ENCODE measurements at places on chromosomes 12 and 14.

GRCh38 chr12:115320451-115320850, 636.5 kb upstream of the TBX3 start:
- no peak for DNase-seq

DNA sequence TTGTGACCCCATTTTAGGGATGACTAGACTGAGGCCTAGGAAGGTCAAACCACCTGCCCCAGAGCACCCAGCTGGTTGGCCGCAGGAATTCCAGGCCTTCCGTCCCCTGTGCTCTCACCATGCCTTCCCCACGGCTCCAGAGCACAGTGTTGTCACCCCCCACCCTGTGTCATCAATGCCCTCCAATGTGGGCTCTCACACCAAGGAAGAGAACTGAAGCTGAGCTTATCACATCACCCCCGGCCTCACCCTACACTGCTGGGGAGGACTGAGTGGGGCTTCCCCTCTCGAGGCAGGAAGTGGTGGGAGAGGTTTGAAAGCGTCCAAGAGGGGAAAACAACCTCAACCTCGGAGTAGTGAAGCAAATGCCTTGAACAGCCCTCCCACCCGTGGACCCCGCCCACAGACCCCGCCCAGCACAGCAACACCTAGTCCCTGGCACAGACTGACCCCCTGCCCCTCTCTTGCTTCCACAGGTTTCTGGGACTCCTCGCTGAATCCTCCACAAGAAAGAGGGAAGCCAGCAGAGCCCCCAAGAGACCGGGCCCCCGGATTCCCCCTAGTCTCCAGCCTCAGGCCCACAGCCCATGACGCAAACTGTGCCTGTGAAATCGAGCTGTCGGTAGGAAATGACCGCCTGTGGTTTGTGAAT, 97.2 kb downstream of the LGMN start:
- no peak for DNase-seq

- no peak for DNase-seq
Measured at GRCh38 chr12:81147292-81147919, 69.5 kb downstream of the ACSS3 start.

DNA sequence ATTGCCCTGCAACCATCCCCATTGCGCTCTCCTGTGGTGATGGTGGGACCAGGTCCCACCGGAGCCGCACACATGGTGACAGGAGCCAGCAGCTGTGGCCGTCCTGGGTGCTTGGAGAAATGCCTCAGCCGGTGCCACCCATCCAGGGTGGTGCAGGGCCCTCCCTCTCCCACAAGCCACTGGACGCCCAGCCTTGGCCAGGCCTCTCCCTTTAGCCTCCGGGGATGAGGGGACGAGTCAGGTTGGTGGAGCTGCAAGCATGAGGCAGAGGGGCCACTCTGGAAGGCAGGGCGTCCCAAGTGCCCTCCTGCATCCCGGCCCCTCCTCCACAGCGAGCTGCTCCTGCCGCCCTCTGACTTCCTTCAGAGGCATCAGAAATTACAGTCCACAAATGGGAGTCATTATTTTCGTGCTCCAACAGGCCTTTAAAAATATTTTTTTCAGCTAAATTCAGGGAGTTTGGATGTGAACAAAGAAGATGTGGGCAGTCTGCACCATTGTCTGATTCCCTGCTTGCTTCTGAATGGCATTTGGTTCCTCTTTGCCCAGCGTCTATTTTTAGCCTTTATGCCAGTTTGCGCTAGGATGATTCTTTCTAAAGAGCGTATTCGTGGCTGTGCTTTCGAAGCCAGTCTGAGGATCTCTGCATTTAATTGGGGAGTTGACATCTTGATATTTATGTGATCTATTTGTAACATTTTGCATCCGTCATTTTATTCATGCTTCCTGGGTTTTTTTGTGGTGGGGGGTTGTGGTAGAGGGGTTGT, 189.4 kb downstream of the ADGRD1 start:
- no peak for DNase-seq

DNA sequence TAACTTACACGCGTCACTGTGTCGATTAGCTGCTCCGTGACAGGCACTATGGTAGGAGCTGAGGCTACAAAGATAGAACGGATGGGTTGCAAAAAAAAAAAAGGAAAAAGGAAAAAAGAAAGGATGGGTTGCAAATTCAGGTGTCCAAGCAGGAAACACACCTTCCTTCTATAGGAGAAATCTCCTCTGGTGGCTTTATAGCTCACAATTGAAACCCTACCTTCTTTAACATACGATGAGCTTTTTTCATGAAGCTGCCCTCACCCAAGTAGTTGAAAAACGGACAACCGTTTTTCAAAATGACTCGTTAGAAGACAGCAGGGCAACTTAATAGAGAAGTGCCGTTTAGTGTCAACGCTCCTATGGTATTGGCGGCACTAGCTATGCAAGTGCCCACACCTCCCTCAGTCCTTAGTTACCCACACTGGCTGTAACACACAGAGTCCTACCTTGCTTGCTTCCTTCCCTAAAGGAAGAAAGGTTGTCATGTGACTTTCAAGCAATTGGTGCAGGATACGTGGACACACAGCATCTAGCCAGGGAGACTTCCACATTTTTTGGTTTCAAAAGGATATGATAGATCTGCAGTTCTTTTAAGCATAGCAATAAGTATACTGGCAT, 682 bp upstream of the TRIP11 start:
- no peak for DNase-seq

GRCh38 chr12:95411466-95411865, 62.5 kb upstream of the METAP2 start:
- no peak for DNase-seq

- DNase-seq: no peak
Measured at GRCh38 chr12:75483431-75483830, 2.9 kb downstream of the GLIPR1 start.

GRCh38 chr14:64835431-64835830, 44.3 kb downstream of the SPTB start:
- no peak for DNase-seq

DNA sequence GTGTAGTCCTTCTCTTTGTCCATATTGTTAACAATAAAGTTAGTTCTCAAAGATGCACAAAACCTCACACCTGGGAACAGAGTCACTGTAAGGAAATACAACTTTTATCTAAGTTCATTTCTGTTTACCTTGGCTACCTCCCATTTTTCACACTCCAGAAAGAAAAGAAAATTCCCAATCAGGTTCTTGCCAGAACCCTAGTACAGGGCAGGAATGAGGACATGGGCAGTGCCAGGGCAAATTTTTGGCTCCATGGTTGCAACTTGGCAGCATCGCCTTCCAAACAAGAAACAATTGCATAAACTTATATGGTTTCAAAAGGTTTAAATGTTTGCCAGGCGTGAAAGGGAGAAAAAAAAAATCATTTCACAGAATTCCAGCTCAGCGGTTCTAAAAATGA, 296.3 kb upstream of the PRKD1 start:
- no peak for DNase-seq

GRCh38 chr14:49733836-49734235, 34.1 kb upstream of the KLHDC2 start:
- DNase-seq: no peak

DNA sequence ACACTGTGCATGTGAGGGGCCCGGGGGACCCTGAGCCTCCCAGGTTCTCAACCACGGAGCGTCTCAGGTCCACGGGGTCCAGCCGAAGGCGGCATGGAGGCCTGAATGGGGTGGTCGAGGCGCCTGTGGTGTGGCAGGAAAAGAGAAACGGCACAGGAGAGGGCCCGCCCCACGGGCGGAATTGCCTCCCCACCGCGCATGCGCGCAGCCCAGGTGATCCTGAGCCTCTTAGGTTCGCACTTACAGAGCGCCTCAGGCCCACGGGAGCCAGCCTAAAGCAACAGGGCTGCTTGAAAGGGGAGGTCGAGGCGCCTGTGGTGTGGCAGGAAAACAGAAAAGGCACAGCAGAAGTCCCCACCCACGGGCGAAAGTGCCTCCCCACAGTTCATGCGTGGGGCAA, 311.0 kb downstream of the ALG10 start:
- no peak for DNase-seq

GRCh38 chr12:20443792-20444191, 75.5 kb downstream of the PDE3A start:
- DNase-seq: no peak

GRCh38 chr12:46609273-46609623, 216.5 kb downstream of the SLC38A4 start:
- no peak for DNase-seq

GRCh38 chr12:54006559-54007220, 2.1 kb upstream of the HOXC8 start:
- no peak for DNase-seq

DNA sequence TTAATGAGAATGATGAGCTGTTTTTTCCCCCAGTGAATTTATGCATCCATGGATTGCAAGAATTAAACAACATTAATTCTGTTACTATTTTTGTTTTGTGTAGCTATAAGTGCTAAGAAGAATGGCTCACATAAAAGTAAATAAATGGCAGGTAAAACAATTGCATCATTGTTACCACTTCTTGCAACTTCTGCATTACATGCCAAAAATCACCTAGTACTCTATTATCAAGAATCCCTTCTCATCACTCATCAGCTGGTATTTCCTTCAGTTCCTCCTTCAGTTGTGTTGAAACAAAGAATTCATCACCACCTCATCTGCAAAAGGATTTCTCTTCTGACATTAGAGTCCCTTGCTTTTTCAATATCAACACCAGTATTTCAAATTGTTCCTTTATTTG, 773 bp downstream of the A2M start:
- DNase-seq: no peak

DNA sequence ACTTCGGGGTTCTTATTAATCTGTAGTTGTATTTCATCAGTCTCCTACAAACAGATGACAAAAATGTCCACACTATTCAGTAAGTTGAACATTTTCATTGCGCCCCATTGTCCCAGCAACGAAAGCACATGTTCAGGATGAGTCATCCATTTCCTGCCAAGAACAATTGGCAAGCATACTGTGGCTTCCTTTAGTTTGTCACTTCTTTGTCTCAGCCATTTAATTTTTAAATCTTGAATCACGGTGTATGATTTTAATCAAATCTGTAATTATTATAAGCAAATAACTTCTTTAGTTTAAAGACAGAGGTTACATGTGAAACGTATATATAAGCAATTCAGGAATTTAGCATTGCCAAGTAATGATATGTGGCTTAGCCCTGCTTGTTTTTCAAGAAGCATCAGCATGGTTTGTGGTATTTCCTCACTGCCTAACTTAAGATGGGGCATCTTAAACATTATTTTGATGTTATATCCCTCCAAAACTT, 211.3 kb upstream of the KRR1 start:
- DNase-seq: peak; percentile 31

DNA sequence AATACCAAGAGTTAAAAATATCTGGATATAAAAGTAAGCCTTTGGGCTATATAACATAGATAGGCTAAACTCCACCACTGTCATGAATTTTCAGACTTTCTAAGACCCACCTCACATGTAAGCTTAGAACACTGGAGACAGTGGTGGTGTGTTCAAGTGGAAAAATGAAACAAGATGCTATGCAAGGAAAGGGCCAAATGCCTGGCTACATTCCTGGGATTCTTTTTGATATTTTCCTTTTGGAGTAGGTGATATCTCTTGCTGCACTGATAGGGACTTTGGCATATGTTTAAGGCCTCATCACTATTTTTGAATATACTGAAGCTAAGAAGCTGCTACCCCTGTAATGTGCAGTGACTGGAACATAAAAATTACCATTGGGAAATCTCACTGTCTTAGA, 341.3 kb downstream of the SLC16A7 start:
- DNase-seq: no peak

DNA sequence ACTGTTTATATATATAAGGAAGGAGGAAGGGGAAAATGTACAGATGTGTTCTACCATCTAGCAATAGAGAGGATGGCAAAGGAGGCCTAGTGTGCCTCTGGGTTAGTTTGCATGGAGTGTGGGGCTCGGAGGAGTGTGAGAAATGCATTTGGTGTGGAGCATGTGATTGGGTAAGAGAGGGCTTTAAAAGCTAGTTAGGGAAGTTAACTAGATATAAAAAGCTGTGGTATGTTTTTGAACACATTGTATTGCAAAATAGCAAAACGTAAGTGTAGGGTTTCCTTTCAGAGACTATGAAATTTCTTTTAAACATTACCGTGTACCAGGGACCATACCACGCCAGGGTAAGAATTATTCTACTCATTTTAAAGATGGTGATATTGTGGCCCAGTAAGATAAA, 53.3 kb upstream of the STXBP6 start:
- DNase-seq: no peak

GRCh38 chr12:15435597-15435996, 113.3 kb downstream of the PTPRO start:
- no peak for DNase-seq

DNA sequence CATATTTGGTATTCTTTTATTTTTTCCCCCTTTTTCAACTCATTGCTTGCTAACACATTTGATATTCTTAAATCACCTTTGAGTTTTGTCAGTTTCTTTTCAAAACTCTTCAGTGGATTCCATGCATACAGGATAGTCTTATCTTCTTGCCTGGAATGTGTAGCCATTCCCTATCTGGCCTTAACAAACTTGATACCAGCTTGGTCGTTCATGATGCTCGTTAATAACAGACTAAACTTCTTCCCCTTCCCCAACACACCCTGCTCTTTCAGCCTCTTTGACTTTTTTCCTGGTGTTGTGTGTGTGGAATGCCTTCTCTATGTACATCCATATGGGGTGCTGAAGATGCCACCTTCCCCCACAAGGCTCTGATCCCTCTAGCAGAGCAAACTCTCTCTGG, 17.7 kb upstream of the CALM1 start:
- DNase-seq: no peak

DNA sequence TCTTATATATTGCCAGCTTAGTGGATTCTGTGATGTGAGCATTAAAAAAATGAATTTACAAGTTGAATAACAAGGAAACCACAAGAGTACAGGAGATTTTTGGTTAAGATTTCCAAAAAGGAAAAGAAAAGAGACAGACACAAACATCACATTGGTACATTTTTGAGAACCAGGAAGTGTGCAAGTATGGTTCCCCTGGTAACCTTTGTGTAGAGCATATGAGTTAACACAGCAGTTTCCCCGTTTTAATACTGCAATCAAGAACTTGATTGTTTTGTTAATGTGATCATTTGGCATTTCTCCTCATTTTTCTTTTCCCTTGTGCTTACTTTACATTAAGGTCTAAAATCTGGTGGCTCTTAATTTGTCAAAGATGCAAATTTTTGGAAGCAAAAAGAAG, 490.4 kb upstream of the ATP2B1 start:
- no peak for DNase-seq

DNA sequence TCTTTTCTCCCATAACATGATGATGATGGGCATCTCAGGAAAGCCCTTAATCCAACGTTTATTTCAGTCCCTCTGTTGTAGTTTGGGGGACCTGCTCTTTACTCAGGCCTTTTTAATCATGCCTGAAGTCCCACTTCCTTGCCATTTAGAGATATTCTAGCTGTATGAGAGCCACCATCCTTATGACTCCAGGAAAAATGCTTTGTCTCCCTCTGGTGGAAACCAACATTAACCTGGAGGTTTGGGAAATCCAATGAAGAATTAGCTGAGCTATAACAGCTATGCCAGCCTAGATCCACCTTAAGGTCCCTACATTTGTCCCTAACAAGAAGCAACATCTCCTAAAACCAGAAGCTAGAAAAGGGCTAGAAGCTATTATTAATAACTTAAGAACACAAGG, 1399.1 kb downstream of the LRFN5 start:
- no peak for DNase-seq
